ENCODE measurements at places on chromosomes 7 and 10.

- no peak for DNase-seq
Measured at GRCh38 chr10:8776926-8777622, 722.6 kb downstream of the GATA3 start.

- DNase-seq: no peak
Measured at GRCh38 chr10:21049482-21049881, 152.4 kb upstream of the NEBL start.

DNA sequence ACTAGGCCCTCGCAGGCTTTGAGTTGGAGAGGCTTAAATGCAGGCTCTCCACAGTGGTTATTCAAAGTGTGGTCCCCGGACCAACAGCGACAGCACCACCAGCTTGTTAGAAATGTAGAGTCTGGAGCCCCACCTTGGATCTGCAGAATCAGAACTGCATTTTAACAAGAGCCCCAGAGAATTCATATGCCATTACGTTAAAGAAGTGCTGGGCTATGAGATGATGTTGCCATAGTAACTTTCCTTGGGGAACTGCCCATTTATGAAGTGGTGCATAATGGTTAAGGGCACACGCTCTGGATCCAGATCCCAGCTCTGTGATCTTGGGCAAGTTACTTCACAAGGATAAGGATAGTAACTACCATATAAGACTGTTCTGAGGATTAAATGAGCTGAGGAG lies 48.9 kb downstream of the ZCCHC24 start:
- no peak for DNase-seq

DNA sequence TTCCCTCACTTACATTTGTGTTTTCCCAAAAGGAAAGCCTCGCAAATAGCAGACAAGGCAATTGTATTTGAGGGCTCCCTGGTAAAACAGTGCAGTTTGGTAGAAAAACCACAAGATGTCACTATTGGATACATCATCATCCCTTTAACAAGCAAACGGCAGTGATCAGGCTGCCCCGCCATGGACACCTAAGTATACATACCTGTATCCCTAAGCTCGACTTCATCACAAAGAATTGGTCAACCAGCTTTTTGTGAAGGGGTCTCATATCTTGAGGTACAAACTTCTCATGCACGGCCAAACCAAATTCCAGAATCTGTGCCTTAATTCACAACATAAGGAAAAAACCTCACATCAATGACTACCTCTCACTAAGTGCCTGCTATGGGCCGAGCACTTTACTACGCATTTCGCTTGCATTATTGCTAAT lies 179.5 kb upstream of the IMMP2L start:
- DNase-seq: peak; percentile 64

- no peak for DNase-seq
Measured at GRCh38 chr10:48523820-48524758, 80.8 kb downstream of the ARHGAP22 start.

GRCh38 chr7:573269-573932 lies 53.8 kb upstream of the PDGFA start:
- DNase-seq: no peak

All from fibroblast of skin of abdomen (primary cell).